CD4-positive, alpha-beta T cell treated with Interleukin-2 at 100 ng/mL for 4 hours (primary cell): ENCODE measurements at places on chromosomes 4 and X.
A peak's percentile ranks its signal among the peaks of the same experiment; 100 is the strongest.

DNA sequence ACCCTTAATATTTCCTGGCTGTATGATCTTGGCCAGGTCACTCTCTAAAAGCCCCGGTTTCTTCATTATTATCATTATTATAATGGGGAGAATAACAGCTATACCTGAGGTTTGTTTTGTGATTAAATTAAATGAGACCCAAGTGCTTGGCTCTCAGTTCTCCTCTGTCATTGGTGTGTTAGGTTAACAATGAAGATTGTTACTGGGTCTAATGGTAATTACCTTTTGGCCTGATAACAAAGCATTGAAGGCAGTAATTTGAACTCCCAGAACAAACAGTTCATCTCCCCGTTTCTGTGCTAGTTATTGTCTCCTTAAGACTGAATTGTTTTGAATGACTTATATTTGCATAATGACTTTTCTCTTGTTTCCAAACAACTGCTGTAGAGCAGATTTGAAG is 6.8 kb upstream of the ANAPC4 start:
- DNase-seq: no peak

- DNase-seq: no peak
Measured at GRCh38 chrX:153874366-153875125, 11.4 kb downstream of the L1CAM start.

GRCh38 chr4:110271986-110272385 is 73.6 kb upstream of the ELOVL6 start:
- DNase-seq: no peak

- no peak for DNase-seq
Measured at GRCh38 chrX:145682518-145683298, 134.9 kb upstream of the SLITRK2 start.

DNA sequence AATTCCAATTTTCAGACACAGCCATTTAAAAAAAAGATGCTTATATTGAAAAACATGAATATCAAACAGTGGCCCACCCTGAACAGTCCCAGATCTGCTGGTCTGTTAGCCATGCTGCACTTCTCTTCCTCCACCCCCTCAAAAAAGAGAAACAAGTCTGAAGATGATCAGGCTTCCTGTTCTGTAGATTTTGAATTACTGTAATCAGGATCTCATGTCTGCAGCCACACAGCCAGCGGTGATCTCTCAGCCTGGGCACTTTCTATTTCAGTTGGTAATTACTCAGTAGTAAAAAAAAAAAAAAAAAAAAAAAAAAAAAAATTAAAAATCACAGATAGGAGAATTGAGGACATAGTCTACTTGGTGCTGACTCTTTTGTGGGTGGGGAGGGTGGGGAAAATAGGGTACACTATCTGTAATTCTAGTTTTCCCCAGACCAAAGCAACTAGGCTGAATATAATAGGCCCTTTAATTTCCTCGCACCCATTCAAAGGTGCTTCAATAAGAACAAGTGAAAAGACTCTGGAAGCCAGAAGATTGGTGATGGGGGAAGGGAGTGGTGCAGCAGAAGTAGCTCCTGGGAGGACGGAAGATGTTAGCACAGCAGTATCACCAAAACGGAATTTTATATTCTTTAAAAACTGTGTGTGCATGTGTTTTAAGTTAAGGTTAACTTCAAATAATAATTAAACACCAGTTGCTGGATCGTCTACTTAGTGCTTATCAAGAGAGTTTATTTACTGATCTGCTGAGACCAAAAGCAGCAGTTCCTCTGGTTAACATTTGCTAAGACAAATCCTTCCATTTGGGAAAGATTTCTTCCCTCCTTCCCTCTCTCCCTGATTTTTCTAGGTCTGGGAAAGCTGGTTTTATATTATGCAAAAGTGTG is 47.0 kb downstream of the SPRY1 start:
- DNase-seq: peak; percentile 7

DNA sequence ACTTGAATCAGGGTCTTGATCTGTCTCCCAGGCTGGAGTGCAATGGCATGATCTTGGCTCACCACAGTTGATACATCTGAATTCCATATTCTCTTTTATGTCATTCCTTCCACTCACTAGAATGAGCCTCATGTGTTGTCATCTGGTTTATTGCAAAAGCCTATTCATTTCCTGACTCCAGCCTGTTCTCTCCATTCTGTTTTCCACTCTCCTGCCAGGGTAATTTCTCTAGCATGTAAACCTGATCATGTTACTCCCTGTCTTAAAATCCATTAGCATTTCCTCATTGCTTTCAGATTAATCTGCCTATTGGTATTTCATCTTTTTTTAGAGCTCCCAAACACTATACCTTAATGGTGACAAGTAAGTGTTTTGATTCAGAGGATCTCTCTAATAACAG is 4.3 kb upstream of the DDX60L start:
- DNase-seq: no peak

DNA sequence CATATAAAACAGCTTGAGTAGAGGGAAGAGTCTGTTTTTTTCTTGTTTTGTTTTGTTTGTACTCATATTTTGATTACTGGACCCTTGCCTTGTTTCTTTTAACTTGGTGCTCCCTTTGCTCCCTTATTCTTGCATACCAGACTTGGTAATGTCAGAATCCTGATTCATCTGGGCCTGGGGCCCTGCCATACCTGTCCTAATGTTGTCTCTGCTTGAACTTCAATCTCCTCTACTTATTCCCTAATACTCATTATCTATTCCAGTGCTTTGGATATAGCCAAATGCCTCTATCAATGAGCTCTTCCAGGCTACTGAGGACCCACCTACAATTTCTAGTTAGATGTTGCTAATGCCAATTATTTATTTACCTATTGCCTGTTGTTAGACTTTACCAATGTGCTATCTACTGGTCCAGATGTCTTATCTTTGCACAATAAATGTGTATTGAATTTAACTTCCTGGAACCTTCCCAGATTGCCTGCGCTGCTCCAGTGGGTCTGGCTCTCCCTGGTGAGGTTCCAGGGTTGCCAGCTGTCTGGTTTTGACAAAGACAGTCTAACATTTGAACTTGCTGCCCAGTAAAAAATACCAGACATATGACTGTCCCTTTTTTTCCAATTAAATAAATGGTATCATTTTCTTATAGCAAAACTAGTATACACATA is 64.4 kb upstream of the ACSL4 start:
- DNase-seq: no peak

- no peak for DNase-seq
Measured at GRCh38 chr4:12116009-12116552, 687.4 kb upstream of the HS3ST1 start.

- no peak for DNase-seq
Measured at GRCh38 chrX:40012868-40013265, 84.9 kb downstream of the BCOR start.

- no peak for DNase-seq
Measured at GRCh38 chr4:4514786-4515185, 27.1 kb downstream of the STX18 start.

- no peak for DNase-seq
Measured at GRCh38 chr4:118751629-118752323, 66.6 kb downstream of the METTL14 start.

- DNase-seq: no peak
Measured at GRCh38 chr4:151166636-151167035, 67.2 kb downstream of the RPS3A start.

GRCh38 chr4:148007792-148008191 is 275.9 kb downstream of the ARHGAP10 start:
- no peak for DNase-seq

GRCh38 chr4:147994491-147995385 is 262.9 kb downstream of the ARHGAP10 start:
- DNase-seq: no peak

GRCh38 chr4:85833302-85833701 is 358.4 kb downstream of the ARHGAP24 start:
- DNase-seq: no peak

DNA sequence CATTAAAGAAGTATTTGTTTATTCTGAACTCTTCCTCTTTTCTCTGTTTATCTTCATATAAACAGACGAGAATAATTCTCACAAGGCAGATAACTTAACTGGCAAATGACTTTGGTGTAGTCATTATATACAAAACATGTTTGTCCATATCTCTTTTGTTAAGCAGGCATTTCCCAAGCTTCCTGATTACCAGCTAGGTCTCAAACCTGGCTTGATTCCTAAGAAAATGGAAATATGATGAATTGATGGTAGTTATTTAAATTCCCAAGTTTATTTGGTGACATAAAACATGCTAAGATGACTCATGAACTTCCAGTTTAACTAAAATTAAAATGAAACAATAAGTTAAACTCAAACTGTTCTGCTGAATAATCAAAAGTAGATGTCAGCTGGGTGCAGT is 96.8 kb downstream of the ARSJ start:
- no peak for DNase-seq

DNA sequence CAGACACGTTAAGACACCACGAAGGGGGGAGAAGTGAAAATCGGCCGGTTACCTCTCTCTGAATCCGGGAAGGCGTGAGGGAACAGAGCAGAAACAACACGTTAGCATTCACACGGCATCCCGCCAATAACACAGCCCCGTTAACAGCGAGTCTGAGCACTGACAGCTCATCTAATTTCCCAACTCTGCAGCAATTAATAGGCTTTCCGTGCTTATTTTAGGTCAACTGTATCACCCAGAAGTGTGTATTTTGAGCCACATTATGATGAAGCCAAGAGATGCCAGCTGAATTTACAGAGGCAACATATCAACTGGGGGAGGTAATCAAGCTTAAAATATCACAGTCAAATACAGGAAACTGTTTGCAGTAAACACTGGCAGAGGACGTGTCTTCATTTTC is 92.6 kb downstream of the NSUN7 start:
- DNase-seq: no peak

DNA sequence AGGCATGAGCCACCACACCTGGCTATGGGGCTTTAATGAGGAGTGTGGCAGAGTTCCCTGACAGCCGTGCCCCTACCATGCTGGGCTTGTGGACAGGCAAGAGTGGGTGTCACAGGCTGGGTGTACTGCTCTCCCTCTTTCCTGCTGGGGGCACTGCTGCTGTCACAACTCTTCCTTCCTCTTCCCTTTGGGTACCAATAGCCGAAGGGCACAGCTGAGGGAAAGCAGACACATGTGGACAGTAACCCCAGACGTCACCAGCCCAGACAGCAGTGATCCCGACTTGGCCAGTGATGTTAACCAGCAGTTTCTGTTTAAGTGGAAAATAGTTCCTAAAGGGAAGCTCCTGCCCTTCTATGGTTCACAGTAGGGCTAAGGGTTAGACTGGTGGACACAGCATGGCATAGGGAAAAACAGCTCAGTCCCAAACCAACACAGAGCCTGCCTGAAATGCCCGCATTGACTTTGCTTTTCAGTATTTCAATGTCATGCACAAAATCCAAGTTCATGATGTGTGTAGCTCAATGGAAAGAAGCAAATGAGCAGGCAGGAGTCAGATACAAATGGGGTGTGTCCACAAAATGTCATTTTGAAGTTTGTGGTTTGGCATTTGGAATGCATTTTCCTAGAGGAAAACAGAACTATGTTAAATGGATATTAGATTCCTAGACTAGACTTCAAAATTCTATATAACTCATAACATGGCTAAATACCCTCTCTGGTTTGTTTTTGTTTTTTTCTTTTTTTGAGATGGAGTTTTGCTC is 24.9 kb upstream of the DDX3X start:
- no peak for DNase-seq

DNA sequence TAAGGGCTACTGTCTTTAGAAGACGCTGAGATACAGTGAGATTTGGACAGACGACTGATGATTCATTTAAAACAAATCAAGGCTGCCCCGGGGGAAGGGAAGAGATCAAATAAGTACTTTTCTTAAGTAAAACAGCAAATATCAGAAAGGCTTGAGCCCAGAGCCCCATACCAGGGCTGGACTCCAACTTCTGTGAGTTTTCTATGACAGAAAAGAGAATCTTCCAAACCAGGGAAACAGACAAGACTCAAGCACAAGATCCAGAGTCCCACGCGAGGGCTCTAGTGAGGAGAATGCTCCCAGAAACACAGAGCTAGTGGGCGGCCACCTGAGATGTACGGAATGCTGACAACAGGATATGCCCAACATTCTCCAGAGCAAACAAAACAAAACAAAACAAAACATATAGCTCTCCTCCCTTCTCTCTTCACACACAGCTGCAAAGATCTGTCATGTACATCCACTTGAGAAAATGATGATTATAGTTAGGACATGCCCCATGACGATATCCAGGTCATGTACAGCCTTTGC is 13.1 kb downstream of the ACSL1 start:
- no peak for DNase-seq

DNA sequence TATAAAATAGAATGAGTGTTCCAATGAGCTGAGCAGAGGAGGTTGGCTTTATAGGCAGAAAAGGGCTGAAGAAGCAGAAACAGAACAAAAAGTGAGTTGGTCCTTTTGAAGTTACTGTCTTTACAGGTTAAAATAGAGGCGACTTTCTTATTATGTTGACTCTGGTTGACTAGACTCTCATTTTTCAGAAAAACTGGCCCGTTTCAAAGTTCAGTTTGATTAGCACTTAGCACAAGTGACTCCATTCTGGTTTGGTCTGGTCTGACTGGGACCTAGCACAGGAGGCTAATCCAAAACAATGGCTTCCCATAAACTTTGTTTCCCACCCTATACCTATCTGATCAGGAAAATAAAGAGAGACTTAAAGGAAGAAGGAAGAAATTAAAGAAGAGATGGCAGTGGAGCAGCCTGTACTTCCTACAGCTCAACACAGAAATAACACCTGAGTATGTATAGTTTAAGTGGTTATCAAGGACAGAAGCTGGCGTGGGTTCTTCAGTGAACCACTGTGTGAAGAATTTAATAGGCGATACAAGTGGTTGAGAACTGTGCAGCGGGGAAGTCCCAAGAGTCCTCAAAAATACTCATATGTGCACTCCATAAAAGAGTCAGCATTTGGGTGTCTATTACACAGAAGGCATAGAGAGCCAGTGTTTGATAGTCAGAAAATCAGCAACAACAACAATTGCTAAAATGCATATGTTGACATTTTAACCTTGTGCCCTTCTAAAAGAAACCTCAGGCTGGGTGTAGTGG is 554.8 kb upstream of the HTR2C start:
- no peak for DNase-seq

DNA sequence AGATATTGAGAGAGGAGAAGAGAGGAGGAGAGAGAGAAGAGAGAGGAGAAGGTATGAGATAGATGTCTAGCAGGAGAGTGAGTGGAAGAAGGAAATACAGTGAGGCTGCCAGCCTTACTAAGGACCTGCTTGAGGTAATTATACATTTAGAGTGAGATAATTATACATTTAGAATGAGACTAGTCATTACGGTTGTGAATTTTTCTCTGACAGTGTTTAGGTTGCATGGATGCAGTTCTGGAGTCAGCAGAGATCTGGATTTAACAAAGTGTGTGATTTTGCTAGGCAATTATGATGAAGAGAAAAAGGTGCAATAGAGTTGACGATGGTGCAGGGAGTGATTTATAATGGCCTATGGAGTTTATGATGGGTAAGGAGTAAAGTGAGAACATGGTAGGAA is 187.1 kb upstream of the ARX start:
- no peak for DNase-seq

- DNase-seq: no peak
Measured at GRCh38 chr4:36198068-36198808, 46.1 kb downstream of the ARAP2 start.
